ENCODE measurements at places on chromosomes 6 and 20. TPM values are rescaled to one million over a fixed set of nuclear protein-coding genes. Genes with fewer than 3 reads are reported as not detected.

Gene EYA4
- 0.32 TPM for total RNA-seq

Gene SIRPD
- total RNA-seq: not detected

Gene DNAH8
- under 0.01 TPM for total RNA-seq

Gene TTBK1
- total RNA-seq: under 0.01 TPM
